ENCODE measurements at places on chromosomes 5 and 9.

- DNase-seq, result no peak
These were observed 630.7 kb upstream of the ACO1 start for GRCh38 chr9:31753756-31754155.

DNA sequence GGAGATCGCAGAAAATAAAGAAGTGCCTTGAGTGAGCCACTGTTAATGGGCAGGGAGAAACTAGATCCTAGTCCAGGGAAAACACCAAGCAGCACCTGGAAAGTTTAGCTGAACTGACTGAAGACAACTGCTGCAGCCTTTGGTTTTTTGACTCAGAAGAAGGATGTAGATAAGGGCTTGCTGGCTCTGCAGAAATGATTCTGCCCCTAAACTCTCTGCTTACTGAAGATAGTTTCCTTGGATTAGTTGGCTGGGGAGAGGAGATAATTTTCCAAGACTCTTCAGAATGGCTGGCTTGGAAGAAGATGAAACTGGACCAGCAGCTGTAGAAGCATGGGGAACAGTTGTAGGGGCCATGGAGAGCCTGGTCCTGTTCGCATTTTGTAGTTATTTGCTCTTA, 471.8 kb downstream of the KDM4C start:
- DNase-seq, result no peak

GRCh38 chr9:93081931-93082330, 14.1 kb upstream of the CARD19 start:
- no peak for DNase-seq

- no peak for DNase-seq
These were observed 86.5 kb downstream of the HCN1 start for GRCh38 chr5:45609661-45610060.

GRCh38 chr5:21783074-21783679, 1070.0 kb downstream of the CDH12 start:
- no peak for DNase-seq

DNA sequence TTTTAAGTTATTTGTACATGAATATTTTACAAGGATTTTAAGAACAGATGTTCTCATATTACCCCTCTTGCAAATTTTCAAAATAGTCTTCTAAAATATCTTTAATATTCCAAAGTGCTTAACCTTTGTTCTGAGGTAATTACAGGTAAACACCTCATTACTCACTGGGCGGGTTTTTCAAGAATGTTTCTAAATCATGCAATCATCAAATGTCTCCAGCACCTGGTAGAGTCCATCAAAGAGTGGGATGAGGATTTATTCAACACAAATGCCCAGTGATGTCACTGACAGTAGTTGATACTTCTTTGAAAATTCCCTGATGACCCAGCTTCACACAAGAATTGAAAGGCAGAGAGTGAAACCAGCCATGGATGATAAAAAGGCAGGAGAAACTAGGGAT, 114.4 kb downstream of the SEC61B start:
- no peak for DNase-seq

- no peak for DNase-seq
These were observed 150.0 kb downstream of the CDC42SE2 start for GRCh38 chr5:131413605-131414559.

- no peak for DNase-seq
These were observed 74.0 kb upstream of the RXRA start for GRCh38 chr9:134252084-134252830.

DNA sequence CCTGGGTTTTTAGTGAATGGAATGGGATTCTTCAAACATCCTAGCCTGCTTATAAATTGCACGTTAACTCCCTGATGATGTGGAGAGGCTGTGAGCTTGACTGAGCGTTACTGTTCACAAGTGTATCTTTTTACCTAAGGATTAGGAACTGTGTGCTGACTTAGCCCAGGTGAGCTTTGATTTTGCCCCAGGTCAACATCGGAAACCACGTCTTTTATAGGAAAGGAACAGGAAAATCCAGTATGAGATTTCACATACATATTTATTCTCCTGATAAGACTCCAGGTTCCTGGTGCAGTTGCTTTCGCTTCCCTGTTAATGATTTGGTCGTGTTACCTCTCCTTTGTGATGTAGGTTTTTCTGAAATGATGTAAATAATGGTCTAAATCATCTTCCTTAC, 103.2 kb upstream of the BASP1 start:
- DNase-seq, result no peak

- no peak for DNase-seq
These were observed 95.7 kb downstream of the ANKH start for GRCh38 chr5:14775857-14776256.

GRCh38 chr9:99249619-99250018, 27.5 kb downstream of the SEC61B start:
- no peak for DNase-seq

- no peak for DNase-seq
These were observed 23.8 kb downstream of the PHAX start for GRCh38 chr5:126624534-126624933.

DNA sequence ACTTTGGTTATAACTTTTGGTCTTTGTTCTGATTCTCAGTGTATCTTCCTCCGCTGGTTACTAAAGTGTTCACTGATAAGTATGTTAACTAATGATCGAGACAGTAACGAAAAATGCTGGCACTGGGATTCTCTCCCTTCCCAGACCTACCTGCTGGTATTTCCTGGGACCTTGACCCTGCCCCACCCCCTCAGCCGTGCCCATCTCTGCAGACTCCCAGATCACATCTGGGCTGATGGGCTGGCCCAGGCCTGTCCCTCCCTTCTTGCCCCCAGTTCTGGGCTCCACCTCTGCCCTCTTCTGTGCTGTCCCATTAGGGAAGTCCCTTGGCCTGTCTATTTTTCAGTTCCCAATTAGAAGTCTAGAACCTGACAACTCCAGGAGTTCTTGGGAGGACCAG, 46.9 kb downstream of the NEURL1B start:
- no peak for DNase-seq

- no peak for DNase-seq
These were observed 366 bp downstream of the EPB41L4A start for GRCh38 chr5:112418659-112419163.

DNA sequence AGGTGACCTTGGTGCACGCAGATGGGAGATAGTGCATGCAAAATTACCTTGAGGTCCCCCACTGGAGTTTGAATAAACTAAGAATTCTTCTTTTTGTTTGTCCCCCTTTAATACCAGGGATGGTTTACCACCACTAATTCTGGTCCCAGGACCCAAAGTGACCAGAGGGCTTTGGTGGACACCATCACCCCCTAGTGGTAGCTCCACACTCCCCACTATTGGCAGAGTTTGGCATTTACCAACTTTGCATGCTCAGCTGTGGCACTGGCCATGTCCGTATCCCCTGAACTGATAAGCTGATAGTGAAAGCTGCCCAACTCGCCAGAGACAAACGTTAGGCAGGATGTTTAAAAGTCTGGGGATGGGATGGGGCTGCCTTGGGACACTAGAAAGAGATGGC, 3.3 kb downstream of the ASTN2 start:
- peak; percentile 65 for DNase-seq

DNA sequence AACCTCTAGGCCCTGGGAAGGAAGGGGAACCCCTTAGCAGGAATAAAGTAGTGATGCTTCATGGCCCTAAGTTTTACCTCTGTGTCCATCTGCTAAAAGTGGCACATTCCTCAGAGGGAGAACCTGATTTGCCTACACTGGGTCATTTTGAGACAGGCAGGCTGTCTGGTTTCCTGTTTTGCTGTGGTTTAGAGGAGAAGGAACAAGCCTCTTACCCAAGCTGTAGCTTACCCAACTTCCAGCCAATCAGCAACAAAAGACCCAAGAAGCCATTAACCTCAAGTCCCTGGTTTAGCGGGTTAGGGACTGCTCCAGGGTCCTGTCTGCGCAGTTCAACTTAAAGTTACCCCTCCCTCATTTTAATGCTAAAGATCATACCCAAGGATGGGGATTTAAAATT, 411.0 kb downstream of the MAT2B start:
- peak; percentile 33 for DNase-seq

GRCh38 chr5:99543841-99544240, 615.0 kb upstream of the CHD1 start:
- no peak for DNase-seq

DNA sequence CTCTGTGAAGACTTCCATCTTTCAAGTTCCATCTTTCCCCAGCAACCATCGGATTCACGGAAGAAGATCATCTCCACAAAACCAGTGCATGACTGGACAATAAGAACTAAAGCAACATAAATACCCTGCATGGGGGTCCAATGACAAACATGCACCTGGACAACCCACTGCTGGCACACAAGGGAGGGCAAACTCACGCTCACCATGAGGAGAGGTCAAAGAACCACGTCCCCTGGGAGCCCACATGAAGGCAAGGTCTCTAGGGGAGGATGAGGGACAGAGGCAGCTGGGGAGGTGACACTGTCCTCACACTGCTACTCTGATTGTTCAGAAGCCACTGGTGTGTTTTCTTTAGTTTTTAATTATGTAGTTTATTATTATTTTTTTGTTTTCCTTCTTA, 190.8 kb downstream of the MED10 start:
- no peak for DNase-seq
